ENCODE measurements at places on chromosomes 11 and 22.

GRCh38 chr11:33624083-33624482 lies 76.5 kb downstream of the C11orf91 start:
- ATAC-seq: no peak

DNA sequence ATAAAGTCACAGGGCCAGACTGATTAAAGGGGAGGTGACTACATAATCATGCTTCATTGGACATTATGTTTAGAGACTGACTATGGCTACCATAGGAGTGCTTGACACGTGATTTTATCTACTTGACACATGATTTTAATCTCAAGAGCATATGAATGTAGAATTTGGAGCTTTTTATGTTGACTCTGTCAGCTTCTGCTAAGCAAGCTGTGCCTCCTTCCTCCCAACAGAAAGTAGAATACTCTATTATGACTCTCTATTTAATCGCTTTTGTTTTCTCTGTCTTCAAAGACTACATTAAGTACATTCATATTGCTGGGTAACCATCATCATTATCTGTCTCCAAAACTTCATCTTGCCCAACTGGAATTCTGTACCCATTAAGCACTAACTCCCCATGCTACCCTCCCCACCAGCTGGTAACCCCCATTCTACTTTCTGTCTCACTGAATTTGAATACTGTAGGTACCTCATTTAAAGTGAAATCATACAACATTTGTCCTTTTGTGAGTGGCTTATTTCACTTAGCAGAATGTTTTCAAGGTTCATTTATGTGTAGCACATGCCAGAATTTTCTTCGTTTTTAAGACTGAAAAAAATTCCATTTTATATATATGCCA lies 24.7 kb upstream of the ANGPTL5 start:
- no peak for ATAC-seq

GRCh38 chr22:20000246-20001081 lies 16.2 kb downstream of the ARVCF start:
- ATAC-seq: no peak

DNA sequence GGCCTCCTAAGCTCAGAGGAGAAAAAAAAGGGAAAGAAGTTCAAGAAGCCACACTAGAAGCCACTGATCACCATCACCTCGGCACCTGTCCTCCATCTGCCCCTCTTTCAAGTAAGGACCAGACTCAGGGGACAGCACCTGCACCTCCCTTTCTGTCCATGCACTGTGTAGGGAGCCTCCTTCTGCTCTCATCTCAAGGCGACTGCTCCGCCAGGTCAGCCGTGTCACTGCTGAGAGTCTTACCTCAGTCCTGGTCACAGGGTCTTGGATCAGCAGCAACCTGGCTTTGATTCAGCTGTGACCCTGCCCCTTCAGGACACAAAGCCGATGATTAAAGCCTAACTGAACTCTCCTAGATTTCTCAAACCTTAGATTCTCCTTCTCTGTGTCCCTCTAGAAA lies 101.5 kb downstream of the ZNF280B start:
- ATAC-seq: no peak

DNA sequence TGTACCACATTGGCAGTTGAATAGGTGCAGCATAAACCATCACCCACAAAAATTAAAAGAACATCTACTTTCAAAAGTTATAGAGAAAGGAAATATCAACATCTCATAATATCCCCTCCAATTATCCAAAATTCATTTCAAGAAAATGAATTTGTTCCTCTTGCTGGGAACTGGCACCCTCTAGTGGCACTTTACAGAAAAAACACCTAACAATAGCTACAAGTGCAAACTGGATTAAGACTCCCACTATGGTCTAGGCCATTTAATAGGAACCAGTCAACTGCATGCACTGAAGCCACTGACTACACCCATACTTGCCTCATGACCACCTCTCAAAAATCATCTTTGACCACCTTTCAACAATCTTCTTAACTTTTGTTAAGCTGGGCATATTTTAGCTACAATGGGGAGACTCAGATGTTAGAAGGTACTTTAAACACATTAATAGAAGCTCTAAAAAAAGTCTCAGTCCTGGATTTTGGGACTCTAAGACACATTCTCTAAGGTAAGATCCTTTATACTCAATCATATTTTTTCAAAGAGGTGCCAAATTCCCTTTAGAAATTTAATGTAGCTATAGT lies 17.3 kb downstream of the TRAF6 start:
- ATAC-seq: no peak

DNA sequence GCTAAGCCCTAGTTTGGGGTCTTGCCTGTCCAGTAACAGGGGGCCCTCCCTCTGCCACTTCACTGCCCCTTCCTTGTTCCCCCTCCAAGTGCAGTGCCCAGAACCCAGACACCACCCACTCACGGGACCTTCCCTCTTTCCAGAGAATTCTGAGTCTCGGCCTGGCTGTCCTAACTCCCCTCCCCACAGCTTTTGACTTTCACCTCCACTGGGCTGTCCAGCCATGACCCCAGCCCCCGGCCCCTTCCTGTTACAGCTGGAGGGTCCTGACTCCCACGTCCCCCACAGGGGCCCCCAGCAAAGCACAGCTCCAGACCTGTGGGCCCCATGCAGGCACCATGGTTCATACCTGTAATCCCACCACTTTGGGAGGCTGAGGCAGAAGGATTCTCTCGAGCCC lies 71.5 kb downstream of the BRD1 start:
- no peak for ATAC-seq

- ATAC-seq: no peak
These were observed 2.0 kb upstream of the NRXN2 start for GRCh38 chr11:64724863-64725532.
